Activated naive CD8-positive, alpha-beta T cell treated with anti-CD3 and anti-CD28 coated beads, Interleukin-2, amount 10 ng/mL, durations not matched to agents 7 days and 5 days (primary cell): ENCODE measurements at places on chromosomes 2 and 18. TPM values are rescaled to one million over a fixed set of nuclear protein-coding genes. Genes with fewer than 3 reads are reported as not detected.

DNA sequence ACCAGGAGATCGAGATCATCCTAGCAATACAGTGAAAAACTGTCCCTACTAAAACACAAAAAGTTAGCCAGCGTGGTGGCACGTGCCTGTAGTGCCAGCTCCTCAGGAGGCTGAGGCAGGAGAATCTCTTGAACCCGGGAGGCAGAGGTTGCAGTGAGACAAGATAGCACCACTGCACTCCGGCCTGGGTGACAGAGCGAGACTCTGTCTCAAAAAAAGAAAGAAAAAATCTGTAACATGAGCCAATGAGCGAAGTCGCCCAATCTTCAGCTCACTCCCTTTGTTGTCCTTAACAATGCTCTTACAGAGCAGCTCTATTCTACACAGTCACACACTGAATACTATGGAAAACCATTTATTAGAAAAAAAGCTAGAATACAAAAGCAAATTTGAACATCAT lies 22.0 kb downstream of the FAM98A start:
- no peaks in the 10 kb centered on the region for H3K27me3 ChIP-seq
- peaks cover 5% of the 10 kb centered on the region for H3K36me3 ChIP-seq
- H3K27ac ChIP-seq: no peak overlapping the region
- no peak overlapping the region for H3K4me3 ChIP-seq

DNA sequence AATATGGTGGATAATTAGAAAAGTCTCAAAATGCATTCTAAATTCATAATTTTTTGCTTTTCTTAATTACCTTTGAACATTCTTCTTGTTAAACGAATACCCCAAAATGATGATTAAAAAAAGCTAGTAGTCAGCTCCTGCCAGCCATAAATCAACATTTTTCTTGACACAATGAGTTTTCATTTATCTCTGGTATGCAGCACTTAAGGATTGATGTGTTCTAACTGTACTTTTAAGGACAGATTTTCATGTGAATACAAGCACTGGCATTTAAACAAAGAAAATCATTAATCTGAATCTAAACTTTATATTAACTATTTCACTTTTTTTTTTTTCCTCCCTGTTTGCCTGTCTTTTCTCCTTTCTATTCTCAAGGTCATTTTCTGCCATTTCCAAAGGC lies 976.8 kb downstream of the TMEM182 start:
- H3K4me1 ChIP-seq: no peaks in the 10 kb centered on the region
- H3K4me3 ChIP-seq: no peak overlapping the region
- H3K27ac ChIP-seq: no peak overlapping the region
- no peaks in the 10 kb centered on the region for H3K27me3 ChIP-seq

The MC2R gene
- total RNA-seq: not detected

DNA sequence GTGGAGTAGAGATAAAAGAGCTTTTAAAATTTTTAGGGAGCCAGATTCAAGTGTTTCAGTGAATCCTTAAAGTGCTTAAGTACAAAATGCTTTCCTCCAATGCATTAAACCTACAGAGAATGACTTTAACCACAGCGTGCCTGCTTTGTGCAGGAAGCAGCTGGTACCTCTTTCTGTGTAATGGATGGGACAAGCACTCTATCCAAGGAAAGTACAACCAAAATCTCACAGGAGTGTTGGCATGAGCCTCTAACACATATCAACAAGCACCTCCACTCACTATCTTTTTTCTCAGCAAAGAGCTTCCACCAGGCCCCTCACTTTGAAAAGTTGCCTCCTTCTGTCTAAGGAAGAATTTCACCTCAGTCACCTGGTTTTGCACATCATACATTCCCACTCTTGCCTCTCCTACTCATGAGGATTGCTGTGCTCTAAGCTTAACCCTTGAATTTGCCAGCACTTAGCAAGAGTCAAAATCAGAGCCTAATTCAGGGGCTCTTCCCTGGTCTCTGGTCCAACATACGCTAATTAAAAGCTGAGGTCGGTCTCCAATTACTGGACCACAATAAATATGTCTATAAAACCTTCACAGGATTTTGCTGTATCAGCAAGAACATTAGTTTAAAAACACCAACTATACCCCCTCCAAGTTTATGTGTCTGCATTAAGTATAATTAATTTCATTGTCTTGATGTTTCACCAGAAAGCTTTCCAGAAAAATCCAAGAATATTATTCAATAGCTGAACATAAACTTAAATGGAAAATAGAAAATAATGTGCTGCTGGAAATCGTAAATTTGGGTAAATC lies 68.9 kb downstream of the ZNF521 start:
- no peak overlapping the region for H3K4me3 ChIP-seq
- no peaks in the 10 kb centered on the region for H3K36me3 ChIP-seq
- no peak overlapping the region for H3K27ac ChIP-seq
- H3K27me3 ChIP-seq: peaks cover 13% of the 10 kb centered on the region
- no peak for DNase-seq

- H3K36me3 ChIP-seq: no peaks in the 10 kb centered on the region
- DNase-seq: no peak
- H3K27ac ChIP-seq: no peak overlapping the region
- H3K4me1 ChIP-seq: no peaks in the 10 kb centered on the region
These were observed 341.6 kb downstream of the DPP10 start for GRCh38 chr2:114784046-114784445.

The DPP4 gene
- 107 TPM for total RNA-seq

DNA sequence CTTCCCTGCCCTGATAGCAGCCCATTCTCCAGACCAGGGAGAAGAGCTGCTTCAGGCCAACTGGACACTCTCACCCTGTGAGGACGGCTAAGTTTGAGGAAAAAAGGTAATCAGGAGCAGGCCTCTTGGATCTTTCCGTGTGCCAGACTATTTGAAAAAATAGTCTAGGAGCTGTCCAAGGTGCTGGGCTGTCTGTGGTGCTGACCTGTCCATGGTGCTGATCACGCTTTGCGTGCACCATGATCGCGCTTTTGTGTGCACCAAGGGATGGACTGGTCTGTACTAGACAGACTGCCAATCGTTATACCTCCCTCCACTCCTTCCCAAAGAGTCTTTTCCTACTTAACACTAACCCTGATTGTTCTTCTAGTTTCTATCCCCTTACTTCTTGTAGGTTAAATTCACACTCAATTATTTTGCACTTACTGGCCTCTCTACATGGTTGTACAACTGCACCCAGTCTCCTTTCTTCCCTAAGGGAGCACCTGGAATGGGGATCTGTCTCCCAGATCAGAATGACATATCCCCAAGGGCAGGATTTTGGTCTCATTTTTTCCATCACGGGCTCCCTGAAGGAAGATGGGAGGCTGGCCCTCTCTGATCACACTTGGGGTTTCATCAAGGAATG lies 295.4 kb downstream of the CELF4 start:
- DNase-seq: peak; percentile 51
- H3K36me3 ChIP-seq: no peaks in the 10 kb centered on the region
- no peak overlapping the region for H3K4me3 ChIP-seq
- H3K27me3 ChIP-seq: peaks cover 6% of the 10 kb centered on the region
- H3K27ac ChIP-seq: no peak overlapping the region

- no peaks in the 10 kb centered on the region for H3K36me3 ChIP-seq
- H3K27me3 ChIP-seq: peaks cover 9% of the 10 kb centered on the region
- no peaks in the 10 kb centered on the region for H3K4me1 ChIP-seq
- no peak overlapping the region for H3K27ac ChIP-seq
- H3K4me3 ChIP-seq: no peak overlapping the region
These were observed 35.5 kb upstream of the SP5 start for GRCh38 chr2:170679607-170680079.

The CD28 gene
- total RNA-seq: 58.9 TPM

DNA sequence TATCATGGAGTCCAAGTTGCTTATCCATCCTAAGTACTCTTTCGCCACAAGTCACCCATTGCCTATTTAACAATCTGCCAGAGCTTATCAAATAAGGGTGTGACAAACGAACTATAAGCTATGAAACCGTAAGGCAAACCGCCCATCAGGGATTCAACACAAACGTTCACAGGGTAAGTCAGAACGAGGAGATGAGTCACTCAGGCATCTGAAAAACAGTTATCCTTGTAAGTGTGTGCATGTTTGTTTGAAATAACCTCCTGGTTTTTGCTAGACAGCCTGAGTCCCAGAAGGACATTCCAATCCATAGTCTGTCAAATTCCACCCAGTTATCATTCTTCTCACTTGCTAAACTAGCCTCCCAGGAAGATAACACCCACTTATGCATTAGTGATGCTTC lies 299.1 kb downstream of the PAX3 start:
- no peaks in the 10 kb centered on the region for H3K27me3 ChIP-seq
- H3K4me1 ChIP-seq: no peaks in the 10 kb centered on the region
- DNase-seq: no peak
- no peak overlapping the region for H3K4me3 ChIP-seq
- no peak overlapping the region for H3K27ac ChIP-seq

The SLC19A3 gene
- total RNA-seq: not detected

GRCh38 chr2:240127191-240127750 lies 8.8 kb downstream of the COPS9 start:
- H3K36me3 ChIP-seq: peaks cover 1% of the 10 kb centered on the region
- no peak overlapping the region for H3K27ac ChIP-seq
- DNase-seq: peak; percentile 15
- H3K27me3 ChIP-seq: no peaks in the 10 kb centered on the region

DNA sequence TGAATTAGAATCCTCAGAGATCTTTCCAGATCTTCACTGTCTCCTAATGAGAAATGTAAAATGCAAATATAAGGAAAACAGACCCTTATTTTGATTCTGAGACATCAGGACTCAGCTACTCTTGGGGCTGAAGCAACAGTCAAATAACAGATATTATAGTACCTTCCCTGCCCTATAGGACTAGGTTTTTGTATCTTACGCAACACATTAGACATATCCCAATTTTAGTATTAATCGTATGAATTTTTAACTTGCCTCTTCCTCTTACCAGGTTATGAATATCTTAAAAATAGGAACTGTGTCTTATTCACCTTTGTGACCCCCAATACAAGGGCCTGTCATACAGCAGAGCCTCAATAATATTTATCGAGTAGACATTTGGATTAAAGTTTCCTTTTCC lies 12.0 kb upstream of the SLC25A52 start:
- no peak for DNase-seq
- peaks cover 3% of the 10 kb centered on the region for H3K4me1 ChIP-seq
- H3K27me3 ChIP-seq: peaks cover 2% of the 10 kb centered on the region
- H3K4me3 ChIP-seq: no peak overlapping the region
- no peak overlapping the region for H3K27ac ChIP-seq

DNA sequence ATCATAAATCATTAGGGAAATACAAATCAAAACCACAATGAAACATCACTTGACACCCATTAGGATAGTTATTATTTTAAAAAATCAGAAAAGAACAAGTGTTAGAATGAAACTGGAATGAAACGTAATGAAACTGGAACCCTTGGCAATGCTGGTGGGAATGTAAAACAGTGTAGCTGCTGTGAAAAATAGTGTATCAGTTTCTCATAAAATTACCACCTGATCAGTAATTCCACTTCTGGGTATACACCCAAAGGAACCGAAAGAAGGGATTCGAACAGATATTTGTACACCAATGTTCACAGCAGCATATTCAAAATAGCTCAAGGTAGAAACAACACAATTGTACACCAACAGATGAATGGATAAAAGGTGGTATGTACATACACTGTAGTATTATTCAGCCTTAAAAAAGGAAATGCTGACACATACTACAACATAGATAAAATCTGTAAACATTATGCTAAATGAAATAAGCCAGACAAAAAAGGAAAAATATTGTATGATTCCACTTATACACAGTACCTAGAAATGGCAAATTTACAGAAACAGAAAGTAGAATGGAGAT lies 27.0 kb downstream of the ROCK1 start:
- H3K36me3 ChIP-seq: peaks cover 37% of the 10 kb centered on the region
- peaks cover 14% of the 10 kb centered on the region for H3K4me1 ChIP-seq
- no peak overlapping the region for H3K4me3 ChIP-seq
- H3K27ac ChIP-seq: no peak overlapping the region

The CPO gene
- total RNA-seq: not detected

GRCh38 chr18:9184998-9185613 lies 48.5 kb downstream of the ANKRD12 start:
- H3K4me3 ChIP-seq: peak overlapping the region; percentile 78
- no peaks in the 10 kb centered on the region for H3K27me3 ChIP-seq

DNA sequence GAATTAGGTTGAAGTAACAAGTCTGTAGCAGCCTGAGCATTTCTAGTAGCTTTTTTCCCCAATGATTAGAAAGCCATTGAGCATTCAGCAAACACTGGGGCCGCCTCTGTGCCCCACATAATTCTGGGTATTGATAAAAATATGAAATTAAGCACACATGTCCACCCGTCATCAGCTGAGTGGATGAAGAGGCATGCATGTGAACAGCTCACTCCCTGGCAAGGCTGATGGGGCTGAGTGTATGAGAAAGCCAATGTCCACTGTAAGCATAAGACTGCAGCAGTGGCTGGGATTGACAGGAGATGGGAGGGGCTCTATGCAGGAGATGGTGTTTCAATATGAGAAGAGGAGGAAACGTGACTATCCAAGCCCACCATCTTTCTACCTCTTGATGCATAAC lies 124.4 kb upstream of the KLHL29 start:
- no peaks in the 10 kb centered on the region for H3K36me3 ChIP-seq
- no peak overlapping the region for H3K4me3 ChIP-seq
- H3K4me1 ChIP-seq: no peaks in the 10 kb centered on the region
- DNase-seq: no peak
- no peak overlapping the region for H3K27ac ChIP-seq

DNA sequence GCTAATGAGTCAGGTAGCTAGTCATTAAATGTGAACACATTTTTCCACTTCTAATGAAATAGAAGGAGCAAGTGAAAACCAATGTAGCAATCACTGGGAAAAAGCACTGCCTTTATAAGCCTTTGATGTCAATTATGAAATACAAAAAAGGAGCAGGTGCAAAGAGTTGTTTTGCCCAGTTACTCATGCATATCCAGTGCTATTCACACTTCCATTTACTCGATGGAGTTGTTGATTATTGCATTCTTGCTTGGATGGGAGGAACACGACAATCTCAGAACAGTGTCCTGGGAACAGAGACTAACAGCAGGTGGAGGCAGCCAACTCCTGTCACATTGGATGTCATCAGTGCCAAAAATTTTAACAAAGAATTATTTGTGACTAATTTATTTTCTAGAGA lies 372.5 kb downstream of the CBLN2 start:
- H3K4me3 ChIP-seq: no peak overlapping the region
- DNase-seq: no peak
- no peaks in the 10 kb centered on the region for H3K36me3 ChIP-seq
- H3K4me1 ChIP-seq: no peaks in the 10 kb centered on the region
- H3K27me3 ChIP-seq: no peaks in the 10 kb centered on the region
- no peak overlapping the region for H3K27ac ChIP-seq

GRCh38 chr2:54029721-54030395 lies 59.1 kb upstream of the PSME4 start:
- H3K36me3 ChIP-seq: peaks cover 6% of the 10 kb centered on the region
- DNase-seq: no peak
- no peak overlapping the region for H3K4me3 ChIP-seq
- no peak overlapping the region for H3K27ac ChIP-seq
- no peaks in the 10 kb centered on the region for H3K27me3 ChIP-seq
- H3K4me1 ChIP-seq: no peaks in the 10 kb centered on the region
